ENCODE measurements at places on chromosomes 5 and 9.

GRCh38 chr5:1975406-1975715 lies 92.6 kb upstream of the IRX4 start:
- no peak for DNase-seq

- DNase-seq: no peak
Measured at GRCh38 chr5:72485430-72485974, 21.7 kb downstream of the ZNF366 start.

DNA sequence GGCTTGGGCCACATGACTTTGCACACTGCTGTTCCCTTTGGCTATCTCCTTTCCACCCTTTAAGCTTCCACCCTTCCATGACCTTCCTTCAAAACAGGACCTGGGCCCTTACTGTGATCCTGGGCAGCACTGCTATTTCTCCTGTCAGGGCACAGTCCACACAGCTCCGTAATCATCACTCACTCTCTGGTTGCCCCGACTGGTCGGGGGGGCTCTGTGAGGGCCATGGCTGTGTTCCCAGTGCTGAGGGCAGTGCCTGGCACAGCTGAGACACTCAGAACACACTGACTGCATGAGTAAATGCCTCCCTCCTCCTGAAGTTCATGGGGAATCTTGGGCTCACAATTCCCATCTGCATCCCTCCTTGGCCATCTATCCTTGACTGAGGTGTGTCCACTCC lies 12.2 kb downstream of the TRAF1 start:
- DNase-seq: no peak

GRCh38 chr5:159783726-159784247 lies 132.5 kb upstream of the ADRA1B start:
- no peak for DNase-seq

DNA sequence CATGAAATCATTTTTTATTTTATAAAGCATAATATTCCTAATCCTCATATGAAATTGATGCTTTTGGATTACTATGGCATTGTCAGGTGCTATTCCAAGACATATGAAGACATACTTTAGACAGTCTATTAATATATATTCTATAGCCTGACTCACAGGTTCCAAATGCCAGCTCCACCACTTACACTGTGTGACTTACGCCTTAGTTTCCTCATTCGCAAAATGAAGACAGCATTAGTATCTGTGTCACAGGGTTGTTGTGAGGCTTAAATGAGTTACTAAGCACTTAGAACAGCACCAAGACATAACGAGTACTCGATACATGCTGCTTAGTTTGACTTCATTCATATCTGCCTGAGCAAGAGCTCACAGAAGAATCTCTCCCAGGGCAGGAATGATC lies 132.2 kb upstream of the PTGER4 start:
- DNase-seq: no peak

DNA sequence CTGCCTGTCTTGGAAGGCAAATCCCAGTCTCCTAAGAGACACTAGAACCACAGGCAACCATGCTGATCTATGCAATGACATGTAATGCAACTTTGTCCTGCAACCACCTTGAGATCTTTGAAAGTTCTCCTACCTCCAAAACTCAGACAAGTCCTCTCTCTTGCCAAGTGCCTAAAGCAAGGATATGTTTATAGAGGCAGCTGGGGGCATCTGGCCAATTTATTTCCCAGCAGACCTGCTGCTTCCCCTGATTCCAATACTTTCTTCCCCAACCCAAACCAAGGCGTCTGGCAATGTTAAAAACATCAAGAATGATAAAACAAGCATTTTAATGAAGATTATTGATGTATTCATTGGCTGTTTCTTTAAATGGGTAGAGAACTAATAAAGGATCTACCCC lies 138.4 kb downstream of the DOCK8 start:
- DNase-seq: no peak

- no peak for DNase-seq
Measured at GRCh38 chr5:40033009-40033408, 608.2 kb upstream of the DAB2 start.

DNA sequence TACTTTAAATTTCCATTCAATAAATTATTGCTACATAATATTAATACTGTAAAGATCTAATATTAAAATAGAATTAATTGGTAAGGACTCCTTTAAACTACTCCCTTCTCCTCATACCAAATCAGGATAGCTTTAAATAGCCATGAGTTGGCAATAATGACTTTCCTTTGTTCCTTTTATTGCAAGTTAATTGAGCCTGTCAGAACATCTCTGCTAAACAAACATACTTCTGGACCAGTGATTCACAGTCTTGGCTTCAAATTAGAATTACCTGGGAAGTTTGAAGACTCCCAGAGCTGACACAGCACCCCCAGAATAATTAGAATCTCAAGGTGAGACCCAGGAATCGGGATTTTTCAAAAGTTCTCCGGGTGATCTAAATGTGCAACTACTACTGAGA lies 18.7 kb downstream of the C5orf58 start:
- DNase-seq: no peak

GRCh38 chr9:99046542-99047071 lies 58.3 kb upstream of the TGFBR1 start:
- no peak for DNase-seq

GRCh38 chr5:11497651-11498050 lies 406.6 kb downstream of the CTNND2 start:
- DNase-seq: no peak

DNA sequence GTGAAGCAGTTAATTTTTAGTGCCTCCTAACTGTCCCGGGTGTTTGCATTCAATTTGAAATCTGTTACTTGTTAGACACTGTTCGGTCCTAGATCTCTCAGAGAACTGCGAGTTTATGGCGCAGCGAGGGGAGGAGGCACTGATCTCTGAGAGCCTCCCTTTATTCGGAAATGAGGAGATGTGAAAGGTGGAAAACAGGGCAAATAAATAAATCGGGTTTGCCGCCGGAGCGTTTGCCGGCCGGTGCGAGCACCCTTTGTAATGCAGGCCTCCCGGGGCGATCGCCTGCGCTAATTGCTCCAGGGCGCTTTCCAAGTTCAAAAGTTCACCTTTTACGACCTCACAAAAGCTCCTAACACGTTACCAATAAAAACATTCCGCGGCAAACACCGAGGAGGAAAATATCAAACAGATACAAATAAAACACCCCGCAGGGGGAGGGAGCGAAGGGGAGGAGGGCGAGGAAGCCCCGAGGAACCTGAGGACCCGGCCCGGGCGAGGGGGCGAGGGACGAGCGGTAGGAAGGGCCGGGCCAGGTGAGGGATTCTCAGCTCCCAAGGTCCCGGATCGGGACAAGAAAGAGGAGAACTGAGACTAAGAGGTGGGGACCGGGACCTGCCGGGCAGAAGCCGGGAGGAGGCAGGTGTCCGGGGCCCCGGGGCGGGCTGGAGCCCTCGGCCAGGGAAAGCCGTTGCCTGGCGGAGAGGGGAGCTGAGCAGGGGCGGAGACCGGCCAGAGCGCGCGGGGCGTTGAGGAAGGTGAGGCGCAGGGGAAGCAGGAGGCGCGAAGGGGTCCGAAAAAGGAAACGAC lies 1.4 kb downstream of the NR6A1 start:
- DNase-seq: peak; percentile 12

DNA sequence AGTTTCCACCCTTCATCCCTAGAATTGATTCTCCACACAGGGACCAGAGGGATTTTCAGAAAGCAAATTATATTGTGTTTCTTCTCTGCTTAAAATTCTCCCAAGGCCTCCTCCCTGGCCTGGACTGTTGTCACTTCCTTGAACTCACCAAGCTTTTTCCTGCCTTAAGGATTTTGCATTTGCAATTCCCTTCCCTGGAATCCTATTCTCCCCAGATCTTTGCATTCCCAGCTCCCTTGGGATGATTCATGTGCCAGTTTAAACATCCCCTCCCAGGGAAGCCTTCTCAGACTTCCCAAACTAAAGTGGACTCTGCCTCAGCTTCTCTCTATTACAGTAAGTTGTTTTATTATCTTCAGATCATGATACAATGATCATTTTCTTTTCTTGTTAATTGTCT lies 35.2 kb upstream of the PDE8B start:
- no peak for DNase-seq

DNA sequence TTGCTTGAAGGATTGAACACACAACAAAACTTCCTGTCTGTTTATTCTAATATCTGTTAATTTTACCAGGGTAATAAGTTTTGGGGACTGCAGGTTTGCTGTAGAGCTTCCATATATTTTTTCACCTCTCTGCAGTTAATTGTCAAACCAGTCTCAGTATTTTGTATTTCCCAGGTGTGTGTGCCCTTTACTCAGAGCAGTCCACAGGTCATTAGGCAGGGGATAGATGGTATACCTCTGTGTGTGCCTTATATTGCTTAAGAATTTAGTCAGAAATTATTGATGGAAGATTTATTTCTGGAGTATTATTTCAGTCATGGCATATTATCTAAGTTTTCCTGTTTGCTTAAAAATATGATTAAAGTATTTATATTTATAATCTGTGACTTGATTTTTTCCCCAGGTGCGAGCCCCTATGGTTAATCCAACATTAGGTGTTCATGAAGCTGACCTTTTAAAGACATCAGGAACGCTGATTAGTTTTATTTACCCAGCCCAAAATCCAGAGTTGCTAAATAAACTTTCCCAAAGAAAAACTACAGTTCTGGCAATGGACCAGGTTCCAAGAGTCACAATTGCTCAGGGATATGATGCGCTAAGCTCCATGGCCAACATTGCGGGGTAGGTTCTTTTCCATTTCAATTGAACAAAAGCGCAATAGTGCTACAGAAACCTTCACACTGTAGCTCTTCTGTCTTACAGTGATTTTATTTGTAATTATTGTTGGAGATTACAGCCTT lies 12.6 kb downstream of the NNT start:
- DNase-seq: no peak

DNA sequence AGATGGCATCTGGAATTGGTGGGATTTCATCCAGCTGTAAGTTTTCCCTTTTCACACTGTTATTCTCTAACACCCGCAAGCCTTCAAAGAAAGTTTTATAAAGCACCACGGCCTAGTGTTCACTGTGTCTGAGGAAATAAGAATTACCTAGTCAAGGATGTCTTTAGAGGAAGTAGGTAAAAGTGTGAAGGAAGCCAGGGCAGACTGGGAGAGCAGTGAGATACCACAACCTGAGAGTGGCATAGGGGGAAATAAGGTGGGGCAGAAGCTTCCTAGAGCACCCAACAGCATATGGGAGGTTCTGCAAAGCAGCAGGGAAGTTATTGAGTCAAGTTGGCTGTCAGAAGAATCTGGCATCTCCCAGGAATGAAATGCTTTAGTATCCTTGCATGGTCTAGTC lies 241.2 kb downstream of the CETN3 start:
- no peak for DNase-seq

DNA sequence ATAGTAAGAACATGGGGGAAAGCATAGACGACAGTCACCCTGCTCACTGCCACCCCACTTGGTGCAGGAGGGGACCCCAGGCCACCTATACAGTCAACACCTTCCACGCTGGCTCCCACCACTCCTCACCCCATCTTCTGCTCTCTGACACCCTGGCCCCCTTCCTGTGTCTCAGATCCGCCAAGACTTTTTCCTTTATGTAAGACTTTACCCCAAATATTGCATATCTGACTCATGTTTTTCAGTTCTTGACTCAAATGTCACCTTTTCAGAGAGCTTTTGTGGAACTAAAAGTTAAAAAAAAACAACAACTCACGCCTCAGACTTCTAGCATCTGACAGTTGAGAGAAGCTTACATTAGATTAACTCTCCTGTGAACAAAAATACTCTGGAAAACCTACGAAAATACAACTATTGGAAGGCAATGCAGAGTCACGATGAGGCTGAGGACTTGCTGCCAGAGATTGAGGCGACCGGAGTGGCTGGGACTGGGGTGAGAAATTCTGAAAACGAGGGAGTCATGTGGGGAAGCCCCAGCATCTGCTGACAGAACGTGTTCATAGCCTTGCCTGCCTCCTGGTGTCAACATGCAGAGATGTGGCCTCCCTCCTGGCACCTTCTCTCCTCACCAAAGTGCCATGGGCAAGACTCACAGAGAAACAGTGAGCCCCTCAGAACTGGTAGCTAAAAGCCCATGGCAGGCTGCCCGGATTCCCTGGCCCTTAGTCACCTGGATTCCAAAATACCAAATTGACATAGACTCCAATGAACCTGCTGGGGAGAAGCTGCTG lies 22.4 kb upstream of the FCN2 start:
- DNase-seq: peak; percentile 75

- no peak for DNase-seq
Measured at GRCh38 chr5:175811589-175811988, 59.8 kb upstream of the CPLX2 start.

GRCh38 chr5:113379936-113380806 lies 54.6 kb downstream of the TSSK1B start:
- DNase-seq: no peak

- DNase-seq: no peak
Measured at GRCh38 chr5:137142346-137142745, 356.8 kb downstream of the SPOCK1 start.

GRCh38 chr5:163951069-163951468 lies 445.6 kb downstream of the MAT2B start:
- DNase-seq: no peak

- DNase-seq: no peak
Measured at GRCh38 chr5:155746367-155747038, 580.5 kb upstream of the SGCD start.

All from activated naive CD4-positive, alpha-beta T cell treated with anti-CD3 and anti-CD28 coated beads for 36 hours (primary cell).